Glomerular endothelial cell (primary cell): ENCODE measurements at places on chromosomes 1 and 21. TPM values are rescaled to one million over a fixed set of nuclear protein-coding genes. Genes with fewer than 3 reads are reported as not detected.

The BTG2 gene
- 35.9 and 54.7 TPM in 2 replicates for total RNA-seq

DNA sequence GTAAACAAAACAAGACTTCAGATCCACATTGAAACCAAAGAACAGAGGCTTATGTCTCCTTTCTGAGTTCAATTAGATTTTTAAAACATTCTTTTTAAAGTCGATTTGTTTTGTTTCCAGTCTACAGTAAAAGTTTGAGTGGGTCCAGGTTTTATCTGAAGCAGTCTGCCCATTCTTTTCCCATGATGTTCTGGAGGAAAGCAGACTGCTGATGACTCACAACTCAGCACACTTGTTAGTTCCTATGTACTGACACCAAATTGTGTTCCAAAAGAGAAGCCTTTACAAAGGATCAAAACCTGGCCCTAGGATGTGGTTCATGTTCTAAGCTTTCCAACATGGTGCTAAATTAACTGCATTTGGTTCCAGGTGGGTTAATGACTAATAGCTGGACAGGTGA lies 11.4 kb upstream of the CCN1 start:
- no peak for DNase-seq

The DNAJC28 gene
- total RNA-seq, result 0.24 and 1.8 TPM in 2 replicates

DNA sequence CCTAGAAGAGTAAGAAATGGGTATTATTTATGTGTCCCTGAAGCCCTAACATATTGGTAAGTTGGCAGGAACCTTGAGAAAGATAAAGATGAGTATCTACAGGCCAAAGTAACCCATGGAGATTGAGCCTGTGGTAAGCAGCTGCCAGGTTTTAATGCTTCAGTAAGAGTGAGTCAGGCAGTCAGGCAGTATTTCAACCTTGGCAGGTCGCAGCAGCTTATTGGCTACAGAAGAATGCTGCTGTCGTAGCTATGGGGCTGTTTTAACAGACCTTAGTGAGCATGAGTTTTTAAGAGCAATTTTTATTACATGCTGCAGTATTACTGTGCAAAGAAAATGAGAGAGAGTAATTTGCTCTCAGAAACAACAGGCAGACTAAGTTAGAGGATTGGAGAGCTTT lies 10.3 kb upstream of the SLC30A10 start:
- DNase-seq, result no peak

The OR2M3 gene
- not detected in 2 replicates for total RNA-seq

The SH3BGR gene
- 0.64 TPM in 1 of 2 replicates, not detected in the other for total RNA-seq

DNA sequence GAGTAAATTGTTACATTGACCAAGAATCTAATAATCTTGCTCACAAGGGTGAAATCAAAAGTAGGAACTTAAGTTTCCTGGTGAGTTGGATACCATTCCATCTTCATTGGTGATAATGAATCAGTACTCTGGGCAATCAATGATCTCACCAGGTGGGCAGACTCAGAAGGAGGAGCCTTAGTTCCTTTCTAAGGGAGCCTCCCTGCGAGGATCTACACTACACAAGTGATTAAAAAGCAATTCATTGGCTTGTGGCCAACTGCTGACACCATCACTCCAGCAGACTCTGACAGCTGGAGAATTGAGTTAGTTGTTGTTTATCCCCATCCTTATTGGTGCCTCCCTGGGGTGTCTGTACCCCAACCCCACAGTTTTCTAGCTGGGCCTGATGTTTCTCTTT lies 84.1 kb upstream of the VANGL1 start:
- DNase-seq, result no peak

GRCh38 chr1:154999571-155000410 lies 2.8 kb upstream of the ZBTB7B start:
- no peak for DNase-seq

- no peak for DNase-seq
Measured at GRCh38 chr1:92679980-92680379, 104.9 kb downstream of the EVI5 start.

- DNase-seq, result no peak
Measured at GRCh38 chr1:64956010-64956640, 10.2 kb downstream of the JAK1 start.

- DNase-seq, result no peak
Measured at GRCh38 chr1:172566196-172566997, 33.4 kb downstream of the SUCO start.

The PCP4 gene
- not detected in 2 replicates for total RNA-seq

- DNase-seq, result no peak
Measured at GRCh38 chr1:200043336-200043668, 15.8 kb downstream of the NR5A2 start.

- DNase-seq, result no peak
Measured at GRCh38 chr21:46124926-46125845, 27.3 kb downstream of the COL6A2 start.
